Stimulated activated CD4-positive, alpha-beta T cell treated with anti-CD3 and anti-CD28 coated beads, Interleukin-4, amount 100 ng/mL, for 4 hours (primary cell): ENCODE measurements at places on chromosomes 7 and 10.

DNA sequence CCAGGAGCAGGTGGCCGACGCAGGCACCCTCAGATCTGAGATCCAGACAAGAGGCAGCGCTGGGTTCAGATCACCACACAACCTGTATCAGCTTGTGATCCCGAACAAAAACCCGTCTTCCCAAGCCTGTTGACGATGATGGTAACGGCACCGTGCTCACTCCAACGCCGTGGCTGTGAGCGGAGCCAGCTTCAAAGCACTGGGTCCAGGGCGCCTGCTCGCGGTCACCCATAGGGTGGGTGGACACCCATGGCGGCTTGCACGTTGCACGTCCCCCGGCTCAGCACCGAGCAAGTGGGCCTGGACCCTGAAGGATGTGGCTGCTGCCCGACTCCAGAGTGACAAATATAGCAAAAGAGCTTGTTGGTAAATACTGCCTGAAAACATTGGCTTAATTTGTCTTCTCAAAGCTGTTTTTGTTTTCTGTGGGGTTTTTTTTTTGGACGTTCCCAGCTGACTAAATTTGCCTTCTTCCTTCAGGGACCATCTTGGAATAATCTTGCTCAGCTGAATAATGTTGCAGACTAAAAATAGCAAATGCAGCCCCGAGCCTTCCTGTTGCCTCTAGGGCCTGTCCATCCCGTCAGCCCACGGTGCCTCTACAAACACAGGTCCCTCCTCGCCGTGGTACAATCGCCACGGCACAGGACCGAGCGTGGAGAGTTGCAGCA is 41.0 kb downstream of the FOXK1 start:
- no peak for DNase-seq

DNA sequence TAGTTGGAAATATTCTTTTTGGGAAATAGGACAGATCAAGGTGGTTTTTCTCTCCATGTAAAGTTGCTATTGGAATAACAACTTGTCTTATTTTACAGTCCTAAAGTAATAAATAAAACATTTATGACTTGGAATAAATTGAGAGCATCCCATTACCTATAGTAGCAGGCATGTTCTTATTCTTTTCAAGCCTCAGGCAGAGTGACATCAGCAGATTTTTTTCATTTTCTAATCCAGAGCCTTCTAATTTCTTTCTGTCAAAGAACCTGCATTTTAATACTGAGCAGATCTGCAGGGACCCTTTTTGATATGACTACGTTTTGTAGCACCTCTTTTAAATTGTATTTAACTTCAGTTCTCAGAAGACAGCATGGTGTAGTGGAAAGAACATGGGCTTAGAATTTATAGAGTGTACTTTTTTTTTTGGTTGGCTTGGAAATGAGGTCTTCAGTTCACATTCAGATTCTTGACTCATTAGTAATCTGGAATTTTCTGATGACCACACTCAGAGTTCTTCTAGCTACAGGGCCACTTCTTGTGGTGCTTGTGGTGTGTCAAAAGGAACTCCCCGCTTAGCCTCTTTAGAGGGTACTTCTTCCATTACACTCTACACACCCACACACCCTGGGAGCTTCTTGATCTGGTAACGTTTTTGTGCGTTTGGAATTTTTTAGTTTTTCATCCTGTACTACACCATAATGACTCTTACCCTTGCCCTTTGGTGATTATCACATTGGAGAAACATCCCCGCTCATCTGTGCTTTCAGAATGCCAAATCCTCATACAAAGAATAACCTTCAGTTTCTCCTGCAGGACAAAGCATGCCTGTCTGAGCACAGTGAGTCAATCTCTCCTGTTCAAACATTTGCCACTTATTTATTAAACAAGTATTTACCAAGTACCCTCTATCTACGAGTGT is 34.6 kb downstream of the AGK start:
- DNase-seq = no peak

DNA sequence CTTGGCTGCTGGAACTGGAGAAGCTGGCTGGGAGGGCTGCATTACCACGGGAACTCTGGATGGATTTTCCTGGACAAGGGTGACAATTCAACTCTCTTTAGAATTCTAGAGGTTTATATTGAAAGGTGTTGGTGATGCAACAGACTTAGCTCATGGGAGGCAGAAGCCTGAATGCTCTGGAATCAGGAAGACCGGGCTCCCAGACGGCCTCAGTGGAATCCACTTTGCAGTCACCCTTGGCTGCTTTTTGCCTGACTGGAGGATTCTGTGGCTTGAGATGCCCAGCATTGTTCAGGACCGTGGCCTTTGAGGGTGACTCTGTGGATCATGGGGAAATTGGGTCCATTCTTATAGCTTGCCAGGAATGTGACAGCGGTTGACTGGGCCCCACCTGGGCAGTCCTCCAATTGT is 32.3 kb downstream of the PYROXD2 start:
- DNase-seq = no peak

DNA sequence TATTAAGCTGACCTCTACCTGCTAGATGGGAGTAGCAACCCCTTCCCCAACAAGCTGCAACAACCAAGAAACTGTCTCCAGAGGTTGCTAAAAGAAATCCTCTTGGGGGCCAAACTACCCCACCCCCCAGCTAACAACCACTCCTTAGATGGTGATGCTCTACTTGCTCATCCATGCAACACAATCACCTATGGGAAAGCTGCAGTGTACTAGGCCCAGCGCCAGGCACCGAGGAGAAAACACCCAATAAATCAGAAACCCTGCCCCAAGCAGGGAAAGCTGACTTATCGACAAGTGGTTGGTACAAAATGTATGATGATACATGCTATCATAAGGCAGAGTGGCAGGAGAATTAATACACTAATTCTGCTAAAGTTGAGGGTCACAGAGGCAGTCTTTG is 17.3 kb downstream of the SLC25A13 start:
- DNase-seq = no peak

GRCh38 chr10:86657396-86658011 is 3.2 kb downstream of the OPN4 start:
- no peak for DNase-seq

DNA sequence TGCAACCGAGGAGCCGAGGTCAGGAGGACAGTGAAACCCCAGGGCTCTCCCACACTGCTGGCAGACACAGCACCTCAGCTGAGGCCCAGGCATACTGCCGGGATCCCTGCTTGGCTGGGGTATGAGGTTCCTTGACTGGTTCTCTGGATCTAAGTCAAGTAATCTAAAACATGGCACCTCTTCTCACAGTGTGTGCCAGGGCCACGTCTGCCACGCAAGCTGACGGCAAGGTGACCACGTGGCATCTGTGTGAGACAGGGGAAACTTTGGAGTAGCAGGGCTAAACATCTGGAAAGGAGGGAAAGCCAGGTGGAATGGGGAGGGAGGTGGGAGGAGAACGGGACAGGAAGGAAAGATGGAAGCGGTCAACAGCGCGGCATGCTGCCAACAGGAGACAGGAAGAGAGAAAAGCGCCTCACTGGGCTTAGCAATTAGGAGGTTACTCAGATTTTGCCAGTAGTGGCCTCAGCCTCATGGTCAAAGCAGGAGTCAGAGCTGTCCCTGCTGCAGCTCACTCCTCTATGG is 103.7 kb downstream of the CXCL12 start:
- no peak for DNase-seq

- DNase-seq = no peak
These were observed 15.0 kb upstream of the BNIP3 start for GRCh38 chr10:131996466-131997365.

- DNase-seq = no peak
These were observed 462.5 kb downstream of the PLXNA4 start for GRCh38 chr7:132113536-132114371.

DNA sequence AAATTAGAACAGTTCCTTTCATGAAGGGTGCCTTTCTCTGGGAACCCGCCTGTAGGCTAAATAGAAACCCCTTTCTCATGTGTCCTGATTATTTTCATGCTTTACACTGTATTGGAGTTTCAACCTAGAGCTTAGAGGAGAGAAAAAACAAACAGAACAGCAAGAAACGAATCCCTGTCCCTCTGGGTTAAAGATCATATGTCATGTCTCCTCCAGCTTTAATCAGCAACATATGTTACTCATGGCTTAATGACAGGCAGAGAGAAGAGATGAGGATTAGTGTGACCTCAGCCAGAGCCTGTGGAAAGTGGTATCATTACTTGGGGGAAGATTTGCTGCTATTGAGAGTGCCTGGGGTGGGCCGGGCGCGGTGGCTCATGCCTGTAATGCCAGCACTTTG is 32.1 kb downstream of the CRCP start:
- no peak for DNase-seq

- DNase-seq = no peak
These were observed 31.2 kb upstream of the KCTD7 start for GRCh38 chr7:66597461-66597860.

GRCh38 chr10:33113466-33113865 is 155.4 kb upstream of the ITGB1 start:
- no peak for DNase-seq

DNA sequence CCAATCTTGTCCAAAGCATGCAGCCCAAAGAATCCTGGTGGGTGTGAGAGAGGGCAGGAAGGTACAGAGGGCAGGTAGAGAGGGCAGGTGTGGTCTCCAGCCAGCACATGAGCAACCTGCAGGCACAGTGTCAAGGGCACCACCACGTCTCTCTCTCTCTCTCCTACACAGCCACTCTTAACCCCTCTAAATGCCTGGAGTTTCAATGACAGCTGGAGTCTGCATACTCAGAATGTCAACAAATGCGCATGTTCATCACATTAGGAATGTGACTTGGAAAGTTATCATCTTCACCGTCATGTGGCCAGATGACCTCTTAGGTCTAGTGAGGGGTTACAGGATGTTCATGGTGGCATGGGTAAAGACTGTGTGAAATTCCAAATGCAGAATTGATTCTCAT is 456.8 kb downstream of the SORCS1 start:
- DNase-seq = no peak

GRCh38 chr10:116659049-116659670 is 38.4 kb downstream of the PNLIPRP2 start:
- DNase-seq = no peak

DNA sequence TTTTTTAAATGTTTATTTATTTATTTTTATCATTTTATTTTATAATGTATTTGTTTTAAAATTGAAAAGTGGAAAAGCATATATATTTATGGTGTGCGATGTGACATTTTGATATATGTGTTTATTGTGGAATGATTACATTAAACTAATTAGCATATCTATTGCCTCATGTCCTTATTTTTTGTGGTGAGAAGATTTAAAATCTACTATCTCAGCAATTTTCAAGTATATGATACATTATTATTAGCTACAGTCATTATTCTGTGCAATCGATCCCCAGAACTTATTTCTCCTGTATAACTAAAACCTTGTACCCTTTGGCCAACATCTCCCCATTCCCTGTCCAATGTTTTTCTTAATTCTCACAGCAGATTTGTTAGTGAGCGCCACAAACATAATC is 115.6 kb upstream of the SHH start:
- DNase-seq = no peak

GRCh38 chr7:155455776-155456737 is 1.9 kb upstream of the EN2 start:
- DNase-seq = no peak

- no peak for DNase-seq
These were observed 1.3 kb upstream of the CPA1 start for GRCh38 chr7:130379019-130379418.

- DNase-seq = no peak
These were observed 37.0 kb upstream of the GOT1 start for GRCh38 chr10:99467236-99467999.

DNA sequence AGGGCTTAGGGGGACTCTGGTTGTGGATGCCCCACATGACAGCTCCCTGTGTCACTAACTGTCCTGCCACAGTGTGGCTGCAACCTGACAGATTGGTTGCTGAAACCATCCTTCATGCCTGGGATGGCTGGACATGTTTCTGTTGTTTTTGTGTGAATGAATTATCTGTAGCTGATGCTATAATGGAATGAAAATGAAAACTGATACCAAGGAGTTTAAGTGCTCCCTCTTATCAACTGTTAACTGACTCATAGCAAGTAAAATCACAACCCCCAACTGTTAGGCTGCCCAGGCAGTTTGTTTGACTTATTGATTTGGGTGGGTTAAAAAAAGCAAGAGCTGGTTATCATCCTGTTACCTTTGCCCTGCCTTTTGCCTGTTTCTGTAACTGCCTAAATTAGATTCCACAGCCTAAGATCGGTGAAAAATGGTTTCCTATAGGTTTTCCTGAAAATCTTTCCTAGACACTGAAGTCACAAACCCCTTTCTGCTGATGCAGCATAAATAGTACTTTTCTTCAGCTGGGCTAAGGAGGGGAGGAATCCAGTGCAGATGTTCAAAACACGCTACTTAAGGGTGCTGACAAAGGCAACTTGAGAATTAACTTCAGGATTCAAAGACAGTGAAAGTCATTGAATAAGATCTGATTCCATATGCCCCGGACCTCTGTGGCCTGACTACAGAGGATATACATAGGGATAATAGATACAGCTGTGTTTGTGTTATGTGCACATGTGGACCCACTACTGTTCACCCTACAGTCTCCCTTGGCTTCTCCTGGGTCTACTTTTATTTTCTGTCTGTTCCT is 5.7 kb downstream of the FRAT2 start:
- no peak for DNase-seq

GRCh38 chr7:84533182-84533581 is 338.6 kb upstream of the SEMA3A start:
- no peak for DNase-seq
